ENCODE measurements at places on chromosomes 16 and 17. TPM values are rescaled to one million over a fixed set of nuclear protein-coding genes. Genes with fewer than 3 reads are reported as not detected.

KRT25 gene
- not detected for total RNA-seq

DNA sequence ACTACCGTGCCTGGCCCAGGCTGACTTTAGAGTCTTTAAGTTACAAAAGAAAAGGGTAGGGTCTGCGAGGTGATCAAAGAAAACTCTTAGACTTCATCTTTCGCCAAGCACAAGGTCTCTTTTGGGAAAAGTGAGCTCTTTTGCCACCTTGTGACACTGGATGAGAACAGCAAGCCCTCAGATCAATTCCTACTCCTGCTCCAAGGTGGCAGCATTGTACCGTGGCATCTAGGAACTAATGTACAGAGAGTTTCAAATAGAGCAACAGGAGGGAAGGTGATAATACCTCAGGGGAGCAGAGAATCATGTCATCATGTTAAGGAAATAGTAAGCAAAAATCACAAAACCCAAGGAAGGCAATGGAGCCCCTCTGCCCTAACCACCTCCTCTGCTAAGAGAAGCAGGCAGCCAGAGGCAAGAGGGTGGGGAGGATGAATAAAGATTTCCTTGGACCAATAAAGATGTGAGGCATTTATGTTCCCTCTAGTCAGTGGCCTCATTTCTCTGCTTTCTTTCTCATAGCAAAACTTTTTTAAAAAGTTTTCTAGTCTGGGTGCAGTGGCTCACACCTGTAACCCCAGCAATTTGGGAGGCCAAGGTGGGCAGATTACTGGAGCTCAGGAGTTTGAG lies 2.1 kb upstream of the C17orf78 start:
- DNase-seq, result peak; percentile 67

- DNase-seq, result no peak
These were observed 25.1 kb upstream of the CDH15 start for GRCh38 chr16:89146211-89147005.

DNA sequence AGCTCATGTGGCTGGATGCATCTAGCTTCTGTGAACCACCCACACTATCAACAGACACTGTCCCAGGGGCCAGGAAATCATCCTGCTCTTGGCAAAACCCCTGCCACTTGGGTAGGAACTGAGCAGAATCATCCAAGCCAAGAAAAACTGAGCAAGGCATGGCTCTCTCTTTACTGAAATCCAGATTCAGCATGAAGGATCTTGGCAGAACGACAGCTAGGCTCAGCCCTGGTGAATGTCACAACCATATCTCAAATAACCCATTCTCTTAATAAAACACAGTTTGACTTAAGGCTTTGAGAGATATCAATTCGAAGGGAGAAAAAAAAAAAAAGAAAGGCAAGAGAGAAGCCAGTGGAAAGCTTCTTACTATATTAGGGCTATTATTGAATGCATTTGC lies 72.2 kb downstream of the MAF start:
- DNase-seq, result no peak

CHD9NB gene
- total RNA-seq, result 2.2 TPM

PARD6A gene
- total RNA-seq, result 1.6 TPM

- no peak for DNase-seq
These were observed 19.8 kb upstream of the G6PC1 start for GRCh38 chr17:42880776-42881310.

GRCh38 chr17:42809250-42809649 lies 10.6 kb downstream of the CNTD1 start:
- DNase-seq, result no peak

DNA sequence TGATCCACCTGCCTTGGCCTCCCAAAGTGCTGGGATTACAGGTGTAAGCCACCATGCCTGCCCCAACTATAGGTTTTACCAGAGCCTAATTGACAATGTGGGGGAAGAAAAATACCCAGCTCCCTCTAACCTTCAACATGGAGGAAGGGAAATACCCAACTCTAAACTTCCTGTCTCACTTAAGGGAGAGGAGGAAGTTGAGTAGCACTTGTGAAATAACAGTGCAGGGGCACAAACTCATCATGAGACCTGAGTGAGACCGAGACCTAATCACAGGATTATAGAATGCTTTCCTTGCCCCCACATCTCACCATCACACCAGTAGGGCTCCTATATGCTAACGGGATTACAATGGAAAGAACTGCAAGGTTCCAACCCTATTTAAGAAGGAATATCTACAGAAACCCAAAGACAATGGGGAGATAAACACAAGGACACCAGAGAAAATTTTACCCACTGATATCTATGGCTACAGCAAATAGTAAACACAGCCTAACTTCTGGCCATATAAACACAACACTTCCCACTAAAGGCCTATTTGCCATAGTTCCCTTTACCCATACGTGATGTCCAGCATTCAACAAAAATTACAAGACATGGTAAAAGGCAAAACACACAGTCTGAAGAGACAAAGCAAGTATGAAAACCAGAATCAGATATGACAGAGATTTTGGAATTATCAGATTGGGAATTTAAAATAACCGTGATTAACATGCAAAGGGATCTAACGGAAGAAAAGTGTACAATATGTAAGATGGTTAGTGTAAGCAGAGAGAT lies 26.9 kb downstream of the OR3A1 start:
- DNase-seq, result no peak

GRCh38 chr17:10618202-10618635 lies 38.9 kb downstream of the MYH3 start:
- DNase-seq, result peak; percentile 63

KRT36 gene
- total RNA-seq, result not detected

CLEC19A gene
- not detected for total RNA-seq

- no peak for DNase-seq
These were observed 1.1 kb downstream of the GJC1 start for GRCh38 chr17:44828919-44829522.

- DNase-seq, result no peak
These were observed 14.6 kb upstream of the NDRG4 start for GRCh38 chr16:58485184-58485887.

Data from ureter (tissue), 1 donor.